ENCODE measurements at places on chromosomes 2 and 18.
A peak's percentile ranks its signal among the peaks of the same experiment; 100 is the strongest.

- peak; percentile 58 for DNase-seq
Observed at GRCh38 chr2:152407204-152407721, 72.3 kb downstream of the FMNL2 start.

DNA sequence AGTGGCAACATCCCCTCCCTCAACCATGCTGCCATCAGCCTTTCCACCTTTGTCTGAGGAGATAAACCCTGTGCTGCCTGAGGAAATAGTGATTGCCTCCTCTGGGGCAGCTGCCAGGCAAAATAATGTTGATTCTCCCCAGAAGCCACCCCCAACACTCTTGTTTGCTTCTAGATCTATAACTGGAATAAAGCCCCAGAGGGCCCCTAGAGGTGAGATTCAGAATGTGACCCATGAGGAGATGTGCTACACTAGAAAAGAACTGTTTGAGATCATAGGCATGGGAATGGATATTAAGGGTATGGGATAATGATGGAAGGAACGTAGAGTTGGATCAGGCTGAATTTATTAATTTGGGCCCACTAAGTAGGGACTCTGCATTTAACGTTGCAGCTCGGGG lies 116.3 kb upstream of the RMP24 start:
- DNase-seq: no peak

- DNase-seq: no peak
Observed at GRCh38 chr2:156779416-156780120, 343.4 kb downstream of the GPD2 start.

DNA sequence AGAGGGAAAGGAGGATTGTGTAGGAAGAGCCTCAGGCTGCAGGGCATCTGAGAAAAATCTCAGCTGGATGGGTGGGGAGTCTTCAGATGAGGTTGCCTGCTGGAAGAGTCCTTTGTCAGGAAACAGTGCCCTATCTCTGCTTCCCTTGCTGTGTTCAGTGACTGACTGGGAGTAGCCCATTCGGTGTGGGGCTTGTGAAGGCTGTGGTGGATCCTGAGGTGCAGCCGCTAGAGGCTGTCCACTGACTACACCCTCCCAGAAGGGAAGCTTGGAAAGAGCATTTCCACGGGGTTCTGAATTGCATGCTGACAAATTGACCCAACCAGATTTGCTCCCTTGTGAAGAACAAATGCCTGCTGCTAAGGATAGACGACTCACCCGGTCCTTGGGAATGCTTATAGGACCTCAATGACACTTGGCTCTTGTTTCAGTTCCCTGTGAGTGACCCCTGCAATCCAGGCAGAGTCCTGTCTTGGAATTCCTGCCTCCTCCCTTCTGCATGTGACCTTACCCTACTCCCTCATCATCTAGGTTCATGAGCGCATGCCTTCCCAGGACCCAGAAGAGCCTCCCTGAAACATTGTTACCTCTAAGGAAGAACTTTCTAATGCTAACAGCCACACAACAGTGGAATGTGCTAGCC lies 109.7 kb upstream of the FAM136A start:
- DNase-seq: no peak

- DNase-seq: no peak
Observed at GRCh38 chr18:68176901-68177300, 538.0 kb downstream of the TMX3 start.

DNA sequence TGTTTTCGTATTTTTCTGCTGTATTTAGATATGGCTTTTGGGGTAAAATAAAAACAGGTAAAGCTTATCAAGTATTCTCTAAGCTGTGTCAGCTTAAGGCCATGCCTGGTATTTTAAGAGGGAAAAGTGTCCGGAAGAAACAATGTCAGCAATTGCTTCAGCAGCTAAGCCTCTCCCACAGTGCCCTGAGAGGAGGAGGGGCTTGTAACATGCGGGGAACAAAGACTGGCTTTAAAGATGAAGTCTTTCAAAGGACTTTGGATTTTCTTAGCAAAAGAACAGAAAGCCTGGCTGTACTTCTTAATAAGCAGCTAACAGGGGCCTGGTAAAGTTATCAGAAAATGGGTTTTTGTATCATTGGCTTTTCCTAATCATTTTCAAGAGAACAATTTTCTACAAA lies 102.8 kb downstream of the PXDN start:
- peak; percentile 23 for DNase-seq

- DNase-seq: no peak
Observed at GRCh38 chr2:50602636-50603327, 429.1 kb downstream of the NRXN1 start.

DNA sequence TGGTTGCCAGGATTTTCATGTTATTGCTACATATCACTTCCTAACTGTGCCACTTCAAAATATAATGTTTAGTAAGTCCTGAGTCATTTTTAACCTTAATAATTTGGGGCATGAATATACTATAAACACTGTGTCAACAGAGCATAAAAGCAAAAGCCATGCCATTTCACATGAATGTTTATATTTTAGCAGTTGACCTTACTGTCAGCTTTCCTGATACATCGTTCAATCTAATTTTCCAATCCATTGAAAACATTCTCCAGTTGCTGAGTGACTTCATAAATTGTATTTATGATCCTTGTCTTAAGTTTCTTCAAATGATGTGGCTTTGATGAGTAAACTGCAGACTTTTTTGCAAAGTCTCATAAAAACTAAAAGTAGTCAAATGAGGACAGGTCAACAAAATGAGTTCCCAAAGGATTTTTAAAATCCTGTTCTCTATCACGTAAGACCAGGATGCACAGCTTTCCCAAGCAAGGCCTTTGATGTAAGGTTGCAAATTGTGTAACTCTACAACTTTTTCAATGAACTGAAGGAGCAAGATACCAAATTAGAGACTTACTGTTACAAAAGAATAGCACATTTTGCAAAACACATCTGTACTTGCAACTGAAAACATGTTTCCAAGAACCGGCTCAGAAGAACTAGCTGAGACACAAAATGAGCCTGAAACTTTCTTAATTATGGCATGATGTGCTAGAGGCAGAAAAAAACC lies 117.7 kb downstream of the SATB2 start:
- DNase-seq: peak; percentile 32

- no peak for DNase-seq
Observed at GRCh38 chr2:86706220-86706619, 13.9 kb upstream of the RMND5A start.

DNA sequence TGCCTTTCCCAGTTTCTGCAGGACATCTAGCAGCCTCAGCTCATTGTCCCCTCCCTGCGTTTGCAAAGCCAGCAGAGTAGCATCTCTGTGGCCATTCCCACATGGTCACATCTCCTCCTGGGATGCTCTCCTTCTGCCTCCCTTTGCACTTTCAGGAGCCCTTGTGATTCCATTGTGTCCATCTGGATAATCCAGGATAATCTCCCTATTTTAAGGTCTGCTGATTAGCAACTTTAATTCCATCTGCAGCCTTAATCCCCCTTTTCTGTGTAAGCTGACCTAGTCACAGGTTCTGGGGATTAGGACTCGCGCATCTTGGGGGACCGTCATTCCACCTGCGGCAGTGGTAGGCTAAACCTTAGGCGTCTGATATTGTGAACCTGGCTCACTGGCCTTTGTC lies 70.7 kb downstream of the NEDD4L start:
- no peak for DNase-seq
